ENCODE measurements at places on chromosomes 1 and 21. TPM values are rescaled to one million over a fixed set of nuclear protein-coding genes. Genes with fewer than 3 reads are reported as not detected.

The PLPP3 gene
- total RNA-seq, result 83.1 TPM

The SRSF10 gene
- 43.1 TPM for total RNA-seq

The CNKSR1 gene
- total RNA-seq, result 0.52 TPM

The TLR5 gene
- 3.6 TPM for total RNA-seq

The RTCA gene
- 30.7 TPM for total RNA-seq

The KRTAP12-2 gene
- not detected for total RNA-seq

The RFX5 gene
- 20.2 TPM for total RNA-seq

The OR2L2 gene
- total RNA-seq, result not detected

The KMO gene
- total RNA-seq, result 0.35 TPM

The SLC25A44 gene
- 15.5 TPM for total RNA-seq

The FAM72A gene
- total RNA-seq, result not detected

The AXDND1 gene
- total RNA-seq, result not detected

The LORICRIN gene
- total RNA-seq, result not detected

The FNDC7 gene
- not detected for total RNA-seq

The KRTAP19-1 gene
- total RNA-seq, result not detected

The SPRR2E gene
- not detected for total RNA-seq

The INSRR gene
- not detected for total RNA-seq

The CD2 gene
- 0.26 TPM for total RNA-seq

The DENND2C gene
- total RNA-seq, result 1.8 TPM

The OR2T2 gene
- total RNA-seq, result not detected

The KIF21B gene
- 1.5 TPM for total RNA-seq

The DCLRE1B gene
- 2.4 TPM for total RNA-seq

The TRIM67 gene
- total RNA-seq, result 0.19 TPM

The FMO1 gene
- total RNA-seq, result 0.37 TPM

The ELAVL4 gene
- 1.4 TPM for total RNA-seq

The GJC2 gene
- 2.3 TPM for total RNA-seq

The SYPL2 gene
- total RNA-seq, result 4.7 TPM

The AVPR1B gene
- not detected for total RNA-seq

The ARPC5 gene
- total RNA-seq, result 47.0 TPM

The TPR gene
- total RNA-seq, result 36.3 TPM

The PIGM gene
- 3.2 TPM for total RNA-seq

The NPHS2 gene
- total RNA-seq, result not detected

The SYTL1 gene
- total RNA-seq, result 1.8 TPM

The TACSTD2 gene
- not detected for total RNA-seq

The GCSAML gene
- not detected for total RNA-seq

The LCE3D gene
- total RNA-seq, result not detected

The CGN gene
- 3.3 TPM for total RNA-seq

The FAM72C gene
- 0.33 TPM for total RNA-seq

The C8A gene
- not detected for total RNA-seq

The LMOD1 gene
- total RNA-seq, result 31.4 TPM

The HTR6 gene
- total RNA-seq, result not detected

The FCGR3B gene
- 4.3 TPM for total RNA-seq

The HES2 gene
- total RNA-seq, result not detected

The KDM5B gene
- 14.6 TPM for total RNA-seq

The PCNX2 gene
- 8.1 TPM for total RNA-seq

The EDN2 gene
- total RNA-seq, result 0.78 TPM

The EFNA4 gene
- 3.5 TPM for total RNA-seq

The IL6R gene
- 21.8 TPM for total RNA-seq

The TCHHL1 gene
- not detected for total RNA-seq

The SLC6A9 gene
- 1.0 TPM for total RNA-seq

The CHD5 gene
- total RNA-seq, result 0.07 TPM

The GBP7 gene
- total RNA-seq, result not detected

The TSSK3 gene
- total RNA-seq, result 0.70 TPM
